ENCODE measurements at places on chromosomes 3 and 15.
A peak's percentile ranks its signal among the peaks of the same experiment; 100 is the strongest.

DNA sequence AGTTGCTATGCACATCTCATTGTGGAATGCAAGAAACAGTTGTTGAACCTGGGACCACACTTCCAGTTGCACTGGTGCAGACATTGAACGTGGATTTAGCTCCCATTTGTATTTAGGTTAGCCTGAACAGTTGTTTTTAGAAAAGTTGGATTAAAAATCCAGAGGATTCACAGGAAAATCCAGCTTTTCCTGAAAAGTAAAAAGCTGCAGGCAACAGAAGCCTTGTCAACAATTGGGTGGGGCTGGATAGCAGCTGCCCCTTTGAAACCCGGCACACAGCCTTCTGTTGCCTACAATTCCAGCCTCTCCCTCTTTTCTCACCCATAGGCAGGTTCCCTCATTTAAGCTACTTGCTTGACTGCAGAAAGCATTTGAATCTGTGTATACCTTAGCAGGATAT, 165.3 kb upstream of the TBL1XR1 start:
- DNase-seq = no peak

GRCh38 chr3:151203051-151203420, at the start of gene GPR171:
GPR171 (minus strand) TSS chr3:151203216; CDS start chr3:151199386, 3,830 bp downstream.
- DNase-seq = no peak

DNA sequence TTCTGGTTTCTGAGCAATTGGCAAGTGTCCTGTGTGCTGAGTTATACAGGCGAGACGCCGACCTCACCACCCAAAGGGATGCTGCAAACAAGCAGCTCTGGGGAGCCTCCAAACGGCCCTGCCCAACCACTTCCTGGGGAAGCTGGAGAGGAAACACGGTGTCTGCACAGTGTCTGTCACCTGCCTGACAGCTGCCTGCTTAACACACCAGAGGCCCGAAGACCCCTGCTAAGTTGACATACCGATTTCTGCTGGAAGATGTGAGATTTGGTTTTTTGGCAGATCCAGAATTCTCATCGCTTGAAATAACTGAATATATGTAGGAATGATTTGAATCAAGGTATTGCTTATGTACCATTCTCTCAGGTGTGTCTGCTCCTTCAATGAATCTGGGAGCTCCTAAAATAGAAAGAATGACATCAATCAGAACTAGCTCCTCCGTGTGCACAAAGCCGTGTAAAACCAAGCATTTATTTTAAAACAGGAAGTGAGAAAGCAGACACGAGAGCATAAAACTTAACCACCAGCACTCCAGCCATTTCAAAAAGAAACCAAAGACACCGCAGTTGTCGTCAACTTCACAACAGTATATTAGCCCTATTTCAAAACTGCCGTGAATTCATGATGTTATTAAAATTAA, 27.2 kb downstream of the LRRC2 start:
- peak; percentile 82 for DNase-seq

GRCh38 chr3:125280668-125281361, 68.3 kb upstream of the SLC12A8 start:
- DNase-seq = no peak

DNA sequence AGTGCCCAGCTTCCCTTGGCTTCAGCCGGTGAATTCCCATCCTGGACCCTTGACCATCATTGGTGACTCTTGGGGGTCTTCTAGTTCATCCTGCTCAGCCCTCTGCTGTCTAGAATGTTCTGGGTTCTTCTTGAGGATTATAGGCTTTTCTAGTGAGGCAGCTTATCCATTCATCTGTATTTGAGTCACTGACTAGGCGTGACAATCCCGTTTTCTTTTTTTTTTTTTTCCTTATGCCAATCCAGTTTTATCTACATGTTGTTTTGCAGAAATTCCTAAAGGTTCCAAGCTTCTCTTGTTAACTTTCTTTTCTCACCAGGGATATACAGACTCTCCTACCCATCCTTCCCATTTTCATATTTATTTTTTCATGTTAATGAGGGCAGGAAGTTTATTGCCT, 6.6 kb upstream of the TRAK1 start:
- no peak for DNase-seq

DNA sequence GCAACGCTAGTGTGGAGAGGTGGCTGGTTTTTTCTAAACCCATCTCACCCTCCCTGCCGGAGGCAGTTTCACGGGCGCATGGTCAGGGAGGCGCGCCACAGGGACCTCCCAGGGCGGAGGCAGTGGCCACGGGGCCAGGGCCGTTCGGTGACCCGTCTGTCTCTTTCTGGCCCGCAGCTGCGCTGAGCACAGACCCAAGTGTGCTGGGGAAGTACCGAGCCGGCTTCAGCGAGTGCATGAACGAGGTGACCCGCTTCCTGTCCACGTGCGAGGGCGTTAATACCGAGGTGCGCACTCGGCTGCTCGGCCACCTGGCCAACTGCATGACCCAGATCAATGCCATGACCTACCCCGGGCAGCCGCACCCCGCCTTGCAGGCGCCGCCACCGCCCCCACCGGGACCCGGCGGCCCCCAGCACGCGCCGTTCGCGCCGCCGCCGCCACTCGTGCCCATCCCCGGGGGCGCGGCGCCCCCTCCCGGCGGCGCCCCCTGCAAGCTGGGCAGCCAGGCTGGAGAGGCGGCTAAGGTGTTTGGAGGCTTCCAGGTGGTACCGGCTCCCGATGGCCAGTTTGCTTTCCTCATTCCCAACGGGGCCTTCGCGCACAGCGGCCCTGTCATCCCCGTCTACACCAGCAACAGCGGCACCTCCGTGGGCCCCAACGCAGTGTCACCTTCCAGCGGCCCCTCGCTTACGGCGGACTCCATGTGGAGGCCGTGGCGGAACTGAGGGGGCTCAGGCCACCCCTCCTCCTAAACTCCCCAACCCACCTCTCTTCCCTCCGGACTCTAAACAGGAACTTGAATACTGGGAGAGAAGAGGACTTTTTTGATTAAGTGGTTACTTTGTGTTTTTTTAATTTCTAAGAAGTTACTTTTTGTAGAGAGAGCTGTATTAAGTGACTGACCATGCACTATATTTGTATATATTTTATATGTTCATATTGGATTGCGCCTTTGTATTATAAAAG, 1.8 kb downstream of the HES1 start:
- DNase-seq = peak; percentile 71

DNA sequence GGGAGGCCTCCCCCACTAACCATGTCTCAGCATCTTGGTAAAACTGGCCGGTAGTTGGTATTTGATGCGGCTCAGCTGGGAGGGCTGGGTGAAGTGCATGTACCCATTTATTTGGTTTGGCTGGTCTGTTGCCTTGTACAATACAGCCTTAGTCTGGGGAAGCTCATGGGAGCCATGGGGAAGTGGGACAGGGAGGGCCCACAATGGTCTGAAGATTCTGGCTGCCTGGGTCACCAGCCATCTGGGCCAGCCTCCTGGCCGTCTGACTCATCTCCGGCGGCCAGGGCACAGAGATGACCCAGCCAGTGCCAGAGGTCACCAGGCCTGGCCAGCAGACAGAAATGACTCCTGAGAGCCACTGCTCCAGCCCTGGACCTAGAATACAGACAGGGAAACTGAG, 51.6 kb upstream of the SMAD6 start:
- peak; percentile 83 for DNase-seq

GRCh38 chr3:130933801-130934345, 40.0 kb downstream of the ATP2C1 start:
- DNase-seq = no peak

DNA sequence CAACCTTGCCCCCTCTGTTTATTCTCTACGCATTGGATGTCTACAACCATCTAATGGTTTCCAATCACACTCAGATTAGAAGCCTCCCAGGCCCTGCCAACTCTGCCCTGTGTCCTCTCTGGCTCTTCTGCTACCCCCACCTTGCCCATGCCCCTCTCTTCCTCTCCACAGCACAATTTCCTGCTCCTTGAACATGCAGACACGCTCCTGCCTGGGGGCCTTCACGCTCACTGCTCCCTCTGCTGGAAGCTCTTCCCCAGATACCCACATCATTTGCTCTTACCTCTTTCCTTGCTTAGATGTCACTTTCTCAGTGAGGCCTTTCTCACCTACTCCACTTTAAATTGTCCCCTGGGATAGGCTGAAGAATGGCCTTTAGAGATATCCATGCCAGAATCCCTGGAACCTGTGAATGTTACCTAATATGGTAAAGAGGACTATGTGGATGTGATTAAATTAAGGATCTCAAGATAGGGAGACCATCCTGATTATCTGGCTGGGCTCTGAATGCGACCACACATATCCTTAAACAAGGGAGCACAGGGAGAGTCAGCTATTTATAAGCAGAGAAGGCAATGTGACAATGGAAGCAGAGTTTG, 9.9 kb downstream of the KY start:
- peak; percentile 15 for DNase-seq

- no peak for DNase-seq
These were observed 31.8 kb downstream of the MGA start for GRCh38 chr15:41692049-41692448.

DNA sequence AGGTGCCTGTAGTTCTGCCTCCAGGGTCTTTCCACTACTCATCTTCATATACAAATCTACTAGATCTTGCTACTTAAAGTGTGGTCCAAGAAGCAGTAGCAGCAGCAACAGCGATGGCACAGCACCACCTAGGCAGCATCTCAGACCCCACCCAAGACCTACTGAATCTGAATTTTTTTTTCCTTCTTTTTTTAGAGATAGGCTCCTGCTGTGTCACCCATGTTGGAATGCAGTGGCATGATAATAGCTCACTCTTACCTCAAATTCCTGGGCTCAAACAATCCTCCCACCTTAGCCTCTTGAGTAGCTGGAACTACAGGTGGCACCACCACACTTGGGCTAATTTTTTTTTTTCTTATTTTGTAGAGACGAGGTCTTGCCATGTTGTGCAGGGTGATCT, 346.7 kb upstream of the TGFBR2 start:
- no peak for DNase-seq

DNA sequence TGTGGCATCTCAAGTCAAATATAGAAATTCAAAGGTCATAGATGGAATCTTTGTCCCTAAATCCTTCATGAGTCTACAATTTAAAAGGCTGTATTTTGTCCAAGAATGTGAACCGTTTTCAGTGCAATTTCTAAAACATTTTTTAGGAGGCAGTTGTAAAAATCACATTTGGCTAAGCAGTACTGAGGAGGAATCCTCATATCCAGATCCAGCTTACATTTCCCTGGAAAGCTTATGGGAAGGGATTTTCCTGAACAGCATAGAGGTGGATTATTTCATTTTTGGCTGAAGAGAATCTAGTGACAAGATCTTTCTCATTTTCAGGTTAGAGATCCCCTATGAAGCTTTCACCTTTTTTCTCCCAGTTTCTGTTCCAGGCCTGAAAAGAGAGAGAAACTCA, 178.4 kb downstream of the POLR2M start:
- no peak for DNase-seq

- DNase-seq = no peak
These were observed 42.7 kb downstream of the ALCAM start for GRCh38 chr3:105409364-105409763.

DNA sequence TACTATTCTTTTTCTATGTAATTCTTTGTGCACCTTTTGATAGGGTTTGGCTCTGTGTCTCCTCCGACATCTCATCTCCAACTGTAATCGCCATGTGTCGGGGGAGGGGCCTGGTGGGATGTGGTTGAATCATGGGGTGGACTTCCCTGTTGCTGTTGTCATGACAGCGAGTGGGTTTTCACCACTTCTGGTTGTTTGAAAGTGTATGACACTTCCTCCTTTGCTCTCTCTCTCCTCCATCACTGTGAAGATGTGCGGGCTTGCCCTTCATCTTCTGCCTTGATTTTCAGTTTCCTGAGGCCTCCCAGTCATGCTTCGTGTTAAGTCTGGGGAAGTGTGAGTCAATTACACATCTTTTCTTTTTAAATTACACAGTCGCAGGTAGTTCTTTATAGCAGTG, 225.8 kb upstream of the DPPA4 start:
- DNase-seq = no peak

DNA sequence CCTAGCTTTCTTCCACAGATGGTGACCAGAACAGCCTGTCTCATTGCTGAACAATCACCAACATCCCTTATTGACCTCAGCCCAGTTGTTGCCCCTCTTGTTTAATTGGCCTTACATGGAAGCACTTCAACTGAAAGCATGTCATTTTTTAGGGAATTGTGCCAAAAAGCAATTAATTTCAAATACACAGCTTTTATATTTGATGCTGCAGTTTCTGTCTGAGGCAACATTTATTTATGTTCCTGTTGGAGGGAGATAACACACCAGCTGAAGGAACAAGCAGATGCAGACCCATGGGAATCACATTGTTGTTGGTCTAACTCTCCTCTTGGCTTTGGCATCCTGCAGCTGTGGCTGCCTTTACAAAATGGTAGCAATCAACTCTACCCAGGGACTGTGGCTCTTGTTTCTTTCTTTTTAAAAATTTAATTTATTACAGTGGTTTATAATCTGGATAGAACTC, 498.1 kb upstream of the RGMA start:
- no peak for DNase-seq

DNA sequence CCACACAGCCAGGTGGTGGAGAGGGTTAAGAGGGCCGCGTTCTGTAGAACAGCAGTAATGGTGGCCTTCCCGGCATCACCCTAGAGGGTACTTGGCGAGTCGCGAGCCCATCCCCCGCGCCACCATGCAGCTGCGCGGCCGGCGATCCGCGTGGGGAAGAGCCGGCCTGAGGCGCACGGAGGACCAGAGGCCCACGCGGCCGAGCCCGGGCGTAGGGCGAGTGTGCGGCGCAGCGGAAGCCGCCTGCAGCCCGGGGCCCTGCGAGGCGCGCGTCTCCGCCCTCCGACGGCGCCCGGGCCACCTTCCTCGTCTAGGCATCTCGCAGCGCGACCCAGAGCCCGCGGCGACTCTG, 423 bp downstream of the TKT start:
- peak; percentile 58 for DNase-seq

DNA sequence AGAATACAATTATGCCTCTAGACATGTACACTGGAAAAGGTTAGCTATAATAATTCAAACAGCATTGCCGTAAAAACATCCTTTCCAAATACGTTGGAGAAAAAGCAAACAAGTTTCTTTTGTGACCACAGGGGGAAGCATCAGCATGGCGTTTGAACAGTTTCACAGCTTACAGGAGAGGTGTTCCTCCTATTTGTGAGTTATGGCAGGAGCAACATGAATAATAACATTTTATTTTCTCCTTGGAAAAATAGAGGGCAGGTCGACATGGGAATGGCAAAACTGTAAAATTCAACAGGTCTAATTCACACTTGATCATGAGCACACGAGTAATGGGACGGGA, 39.7 kb upstream of the GADL1 start:
- peak; percentile 39 for DNase-seq

DNA sequence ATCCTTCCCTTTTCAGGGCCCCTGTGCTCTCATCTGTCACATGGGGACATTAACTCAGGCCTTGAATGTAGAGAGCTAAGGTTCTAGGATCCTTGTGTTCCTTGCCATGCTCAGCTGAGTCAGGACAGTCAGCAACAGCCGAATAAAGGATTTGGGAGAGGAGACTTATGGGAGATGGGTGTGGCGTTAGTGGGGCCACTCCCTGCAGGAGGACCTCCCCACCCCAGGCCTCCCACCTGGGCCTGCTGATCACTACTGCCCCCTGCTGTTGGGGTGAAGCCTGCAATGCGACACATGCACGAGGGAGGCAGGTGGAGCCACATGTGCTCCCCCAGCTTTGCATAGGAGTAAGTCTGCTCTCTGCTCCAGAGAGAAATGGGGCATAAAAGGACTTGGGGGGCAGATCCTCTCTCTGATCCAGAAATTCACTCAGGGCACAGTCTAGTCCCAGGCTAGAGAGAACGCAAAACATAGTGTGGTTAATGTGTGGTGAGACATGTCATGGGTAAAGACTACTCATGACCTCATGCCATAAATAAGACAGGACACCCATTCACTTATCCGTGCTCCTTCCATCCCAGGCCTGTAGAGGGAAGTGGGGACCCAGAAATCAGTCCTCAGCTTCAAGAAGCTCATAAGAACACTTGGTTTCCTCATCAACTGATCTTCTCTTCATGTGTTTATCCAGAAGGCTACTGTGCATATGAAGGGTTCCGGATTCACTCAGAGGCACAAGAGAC, 19.4 kb downstream of the RBP1 start:
- peak; percentile 55 for DNase-seq

GRCh38 chr15:81052046-81052445, 51.3 kb downstream of the TLNRD1 start:
- peak; percentile 64 for DNase-seq

Measured in suppressor macrophage treated with lipopolysaccharide for 4 hours (primary cell).